ENCODE measurements at places on chromosomes 7 and 10.
A peak's percentile ranks its signal among the peaks of the same experiment; 100 is the strongest.

GRCh38 chr10:118076705-118077104, 30.0 kb upstream of the RAB11FIP2 start:
- peak; percentile 44 for DNase-seq

DNA sequence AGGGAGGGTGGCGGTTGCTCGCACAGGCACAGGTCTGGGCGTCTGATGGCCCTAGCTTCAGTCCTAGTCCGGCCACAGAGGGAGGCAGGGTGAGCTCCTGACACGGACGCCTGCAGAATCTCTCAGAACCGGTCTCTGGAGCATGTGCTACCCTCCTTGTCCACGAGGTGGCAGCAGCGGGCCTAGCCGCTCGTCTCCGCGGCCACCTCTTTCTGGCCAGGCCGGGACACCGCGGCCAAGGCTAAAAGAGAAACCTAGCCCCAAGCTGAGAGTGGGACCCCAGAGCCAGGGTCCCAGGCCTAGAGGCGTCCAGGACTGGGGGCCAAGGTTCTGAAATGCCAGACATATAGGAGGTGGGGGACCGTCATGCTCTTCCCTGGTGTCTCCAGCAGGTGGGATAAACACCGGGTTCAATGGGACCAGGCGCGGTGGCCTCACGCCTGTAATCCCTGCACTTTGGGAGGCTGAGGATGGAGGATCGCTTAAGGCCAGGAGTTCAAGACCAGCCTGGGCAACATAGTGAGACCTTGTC, 3.2 kb upstream of the LAT2 start:
- DNase-seq = peak; percentile 52

DNA sequence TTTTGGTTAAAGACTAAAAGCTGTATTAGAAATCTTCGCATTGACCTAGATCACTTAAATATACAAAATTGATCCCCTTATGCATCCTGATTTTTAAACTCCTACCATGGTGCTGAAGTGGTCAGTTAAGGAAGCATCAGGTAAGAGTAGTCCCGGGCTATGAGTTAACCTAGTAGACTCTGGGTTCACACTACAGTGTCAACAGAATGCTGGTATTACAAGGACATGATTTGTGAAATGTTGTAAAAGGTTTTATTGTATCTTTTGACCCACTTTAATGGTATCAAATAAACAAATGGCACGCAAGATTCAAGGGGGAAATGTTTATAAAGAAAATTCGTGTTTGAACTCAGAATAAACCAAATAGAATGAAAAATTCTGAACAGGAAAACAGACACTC, 36.8 kb downstream of the RTKN2 start:
- no peak for DNase-seq

DNA sequence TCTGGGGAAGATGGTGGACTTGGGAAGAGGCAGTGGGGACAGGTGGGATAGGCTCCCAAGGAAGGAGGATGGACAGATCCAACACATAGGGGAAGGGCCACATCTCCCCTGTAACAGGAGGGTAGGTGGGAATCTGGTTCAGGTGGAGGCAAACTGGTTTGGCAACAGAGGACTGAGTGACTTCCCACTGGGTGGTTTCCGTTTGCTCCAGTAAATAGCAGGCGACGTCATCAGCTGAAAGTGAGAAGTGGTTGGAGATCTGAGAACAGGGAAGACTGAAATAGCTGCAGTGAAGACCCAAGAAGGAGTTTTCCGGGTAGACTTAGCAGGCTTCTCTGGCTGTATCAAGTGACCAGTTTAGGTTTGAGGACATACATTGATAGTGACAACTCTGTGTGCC, 504.4 kb downstream of the GALNT17 start:
- DNase-seq = peak; percentile 29

GRCh38 chr7:105587909-105588635, 6.8 kb upstream of the EFCAB10 start:
- DNase-seq = peak; percentile 68

- DNase-seq = peak; percentile 60
Measured at GRCh38 chr10:10014846-10015245, 1002.8 kb upstream of the CELF2 start.

DNA sequence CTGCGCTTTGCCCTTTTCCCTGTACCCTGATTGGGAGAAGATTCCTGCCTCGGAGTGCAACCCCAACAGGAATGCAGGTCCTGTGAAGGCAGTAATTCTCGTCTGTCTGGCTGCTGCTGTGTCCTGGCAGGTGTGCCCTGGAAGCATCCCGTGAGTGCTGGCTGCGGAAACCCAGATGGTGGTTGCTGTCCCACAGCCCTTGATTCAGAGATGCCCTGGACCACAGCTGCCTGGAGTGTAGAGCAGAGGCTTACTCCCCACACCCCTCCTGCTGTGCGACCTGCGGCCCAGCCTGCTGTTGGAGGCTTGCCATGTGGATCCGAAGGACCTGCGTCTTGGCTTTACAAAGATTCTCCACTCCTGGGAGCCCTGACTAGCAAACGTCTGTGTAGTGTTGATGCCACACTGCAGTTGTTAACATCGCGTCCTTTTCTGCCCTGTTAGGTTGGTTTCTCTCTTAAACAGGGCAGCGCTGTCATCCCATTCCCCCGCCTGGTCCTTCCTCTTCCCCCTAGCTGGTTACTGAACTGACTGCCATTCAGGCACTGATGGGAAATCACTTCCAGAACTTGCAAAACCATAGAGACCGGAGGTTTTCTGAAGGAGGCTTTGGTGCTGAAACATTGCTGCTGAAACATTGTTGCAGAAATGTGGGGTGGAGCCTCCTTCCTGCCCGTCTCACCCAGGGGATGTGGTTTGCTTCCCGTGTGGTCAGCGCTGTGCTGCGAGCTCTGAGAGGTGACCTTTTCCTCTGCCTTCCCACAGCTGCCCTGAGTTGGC, 53.3 kb downstream of the DNAJB6 start:
- DNase-seq = no peak

GRCh38 chr10:29908962-29909361, 150.4 kb downstream of the JCAD start:
- DNase-seq = no peak

- DNase-seq = no peak
Measured at GRCh38 chr10:67175354-67175753, 249.5 kb downstream of the LRRTM3 start.

GRCh38 chr7:127317447-127317961, 64.8 kb upstream of the GRM8 start:
- no peak for DNase-seq

DNA sequence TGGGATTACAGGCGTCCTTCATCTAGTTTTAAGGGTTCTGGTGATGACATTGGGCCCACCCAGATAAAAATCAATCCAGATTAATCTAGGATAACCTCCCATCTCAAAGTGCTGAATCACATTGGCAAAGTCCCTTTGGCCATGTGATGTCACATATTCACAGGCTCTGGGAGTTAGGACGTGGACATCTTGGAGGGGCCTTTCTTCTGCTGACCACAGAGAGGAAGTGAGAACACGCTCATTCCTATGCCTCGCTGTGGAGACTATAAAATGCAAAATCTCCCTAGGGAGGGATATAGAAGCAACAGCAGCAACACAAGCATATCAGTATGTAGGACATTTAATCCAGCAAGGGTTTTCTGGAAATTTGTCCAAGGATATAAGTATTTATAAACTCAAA, 266.0 kb upstream of the PITRM1 start:
- DNase-seq = peak; percentile 36

DNA sequence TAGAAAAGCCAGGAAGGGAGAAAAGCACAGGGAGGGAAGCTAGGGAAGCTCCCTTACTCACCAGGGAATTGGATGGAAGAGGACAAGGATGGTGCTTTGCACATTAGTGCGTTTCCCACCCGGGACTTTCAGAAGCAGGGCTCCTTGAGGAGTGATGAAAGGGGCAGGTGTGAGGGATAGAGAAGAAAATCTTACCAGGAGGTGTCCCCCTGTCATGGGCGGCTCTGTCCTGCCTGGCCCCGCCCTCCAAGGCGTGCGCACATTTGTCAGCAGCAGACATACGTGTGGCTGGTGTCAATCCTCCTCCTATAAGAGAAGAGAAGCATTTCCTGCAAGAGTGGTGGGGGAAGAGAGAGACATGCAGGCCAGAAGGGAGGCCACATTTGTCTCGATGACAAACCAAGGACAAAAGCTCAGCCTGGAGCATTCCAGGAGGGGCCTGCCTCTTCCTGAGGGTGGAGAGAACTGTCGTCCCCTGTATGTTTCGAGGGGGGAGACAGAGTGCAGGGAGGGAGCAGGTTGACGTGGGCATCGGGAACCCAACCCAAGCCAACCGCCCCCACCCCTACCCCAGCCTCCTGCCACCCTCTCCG, 47.4 kb upstream of the COMTD1 start:
- peak; percentile 69 for DNase-seq

GRCh38 chr10:119531067-119531466, 11.5 kb downstream of the RGS10 start:
- DNase-seq = no peak

DNA sequence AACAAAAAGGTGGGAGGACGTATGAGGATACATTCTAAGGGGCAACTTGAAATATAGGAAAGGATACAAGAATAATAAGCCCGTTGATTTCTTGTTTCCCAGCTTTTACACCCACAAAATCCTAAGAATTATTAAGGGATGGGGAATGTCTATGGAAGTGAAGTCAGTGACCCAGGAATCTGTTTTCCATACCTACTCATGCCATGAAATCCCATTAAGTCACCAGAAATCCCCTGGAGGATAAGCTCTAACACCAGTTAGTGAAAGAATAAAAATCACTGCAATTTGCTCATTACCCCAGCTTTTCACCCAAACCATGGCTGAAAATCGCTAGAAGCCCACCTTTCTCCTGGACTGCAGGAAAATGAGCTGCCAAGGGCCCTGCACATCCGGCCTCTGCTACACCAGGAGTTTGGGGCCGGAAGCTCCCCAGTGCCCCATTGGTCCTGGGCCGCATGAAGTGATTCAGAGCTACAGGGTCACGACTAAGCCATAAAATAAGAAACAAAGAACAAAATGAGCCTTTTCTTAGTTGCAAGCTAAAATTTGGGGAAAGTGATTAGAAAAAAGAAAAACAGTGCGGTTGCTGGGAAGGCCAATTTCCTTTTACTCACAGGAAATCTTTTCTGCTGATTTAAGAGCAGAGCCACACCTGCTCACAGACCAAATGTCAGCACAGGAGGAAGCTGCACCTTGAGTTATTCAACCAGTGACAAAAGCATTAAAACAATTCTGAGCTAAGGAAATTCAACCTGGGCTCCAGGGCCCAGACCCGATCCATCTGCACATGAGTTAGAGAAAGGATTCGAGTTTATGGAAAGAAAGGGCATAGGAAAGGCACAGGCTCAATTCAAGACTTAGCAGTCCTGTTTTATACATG, 40.3 kb downstream of the HIPK2 start:
- DNase-seq = peak; percentile 64

DNA sequence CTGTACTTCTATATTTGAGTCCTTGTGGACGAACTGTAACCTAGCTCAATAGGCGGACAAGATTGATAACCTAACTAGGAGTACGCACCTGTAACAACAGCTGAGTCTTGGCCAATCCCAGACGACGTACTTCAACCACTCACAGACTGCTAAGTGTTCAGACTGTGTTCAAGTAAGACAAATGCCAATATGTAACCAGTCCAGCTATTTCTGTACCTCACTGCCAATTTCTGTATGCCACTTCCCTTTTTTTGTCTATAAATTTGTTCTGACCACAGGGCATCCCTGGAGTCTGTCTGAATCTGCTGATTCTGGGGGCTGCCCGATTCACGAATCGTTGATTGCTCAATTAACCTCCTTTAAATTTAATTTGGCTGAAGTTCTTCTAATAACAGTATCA, 32.2 kb downstream of the HACD1 start:
- no peak for DNase-seq

DNA sequence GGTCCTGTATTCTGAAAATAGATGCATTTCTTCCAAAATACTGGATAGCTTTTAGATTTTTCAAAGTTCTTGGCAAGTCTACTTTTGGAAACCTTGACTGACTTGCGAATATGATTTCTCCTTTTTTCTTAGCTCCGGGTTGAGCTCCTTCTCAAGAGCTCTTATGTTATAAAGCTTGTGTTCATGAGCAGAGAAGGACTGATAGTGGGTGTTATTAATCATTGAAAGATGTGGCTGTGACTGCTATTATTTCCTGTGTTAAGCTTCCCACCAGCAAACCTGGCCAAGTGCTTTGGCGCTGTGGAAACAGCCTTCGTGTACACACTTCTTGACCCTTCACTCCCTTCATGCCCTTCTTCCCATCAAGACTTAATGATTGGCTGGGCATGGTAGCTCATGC, 98.2 kb downstream of the KIAA1217 start:
- DNase-seq = no peak

DNA sequence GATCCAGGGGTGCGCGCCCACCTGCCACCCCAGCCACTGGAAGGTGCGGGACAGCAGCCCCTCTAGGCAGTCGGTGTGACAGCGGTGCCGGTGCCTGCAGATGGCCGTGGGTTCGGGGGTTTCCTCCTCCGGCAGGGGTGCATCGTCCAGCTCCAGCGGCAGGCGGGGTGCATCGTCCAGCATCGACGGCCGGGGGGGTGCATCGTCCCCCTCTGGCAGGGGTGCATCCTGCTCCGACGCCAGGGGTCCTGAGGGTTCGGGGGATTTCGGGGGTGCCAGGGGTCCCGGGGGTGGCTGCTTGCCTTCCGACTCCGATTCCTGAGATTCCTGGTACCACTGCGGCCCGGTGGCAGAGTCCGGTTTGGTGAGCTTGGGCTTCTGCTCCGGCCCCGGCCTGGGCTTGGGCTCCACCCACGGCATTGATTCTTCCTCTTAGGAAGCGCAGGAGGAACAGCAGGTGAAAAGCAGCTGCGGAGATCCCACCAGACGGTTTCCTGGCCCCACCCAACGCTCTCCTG, 90.2 kb upstream of the RAB18 start:
- no peak for DNase-seq

GRCh38 chr10:100485801-100486495, 23.1 kb downstream of the WNT8B start:
- no peak for DNase-seq

- DNase-seq = no peak
Measured at GRCh38 chr10:34776090-34776690, 38.9 kb downstream of the PARD3 start.

GRCh38 chr7:44266526-44266925, 58.9 kb downstream of the CAMK2B start:
- no peak for DNase-seq

DNA sequence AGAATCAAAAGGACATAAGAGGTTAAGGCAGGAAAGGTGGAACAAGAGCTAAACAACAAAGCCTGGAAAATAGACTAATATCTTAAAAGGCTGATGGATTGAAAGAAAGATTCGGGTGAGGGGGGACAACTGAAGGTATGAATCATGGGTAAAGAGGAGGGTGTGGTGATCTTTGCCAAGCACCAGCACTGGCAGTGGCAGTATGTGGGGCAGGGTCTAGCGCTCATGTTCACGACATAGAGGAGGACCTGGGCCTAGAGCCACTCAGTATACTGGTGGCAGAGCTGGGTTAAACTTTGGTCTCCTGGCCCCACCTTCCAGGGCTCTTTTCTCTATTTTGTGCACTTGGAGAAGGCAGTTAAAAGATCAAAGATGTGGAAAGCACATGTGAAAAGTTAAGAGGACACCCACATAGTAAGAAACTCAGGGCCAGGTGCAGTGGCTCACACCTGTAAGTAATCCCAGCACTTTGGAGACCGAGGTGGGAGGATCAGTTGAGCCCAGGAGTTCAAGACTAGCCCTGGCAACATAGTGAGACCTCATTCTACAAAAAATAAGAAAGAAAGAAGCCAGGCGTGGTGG, 40.5 kb upstream of the MMD2 start:
- DNase-seq = no peak

GRCh38 chr7:123604739-123605138, 3.1 kb downstream of the ASB15 start:
- no peak for DNase-seq
